Esophagus muscularis mucosa (tissue), 4 donors: ENCODE measurements at places on chromosomes 5 and 9. TPM values are rescaled to one million over a fixed set of nuclear protein-coding genes. Genes with fewer than 3 reads are reported as not detected.

DNA sequence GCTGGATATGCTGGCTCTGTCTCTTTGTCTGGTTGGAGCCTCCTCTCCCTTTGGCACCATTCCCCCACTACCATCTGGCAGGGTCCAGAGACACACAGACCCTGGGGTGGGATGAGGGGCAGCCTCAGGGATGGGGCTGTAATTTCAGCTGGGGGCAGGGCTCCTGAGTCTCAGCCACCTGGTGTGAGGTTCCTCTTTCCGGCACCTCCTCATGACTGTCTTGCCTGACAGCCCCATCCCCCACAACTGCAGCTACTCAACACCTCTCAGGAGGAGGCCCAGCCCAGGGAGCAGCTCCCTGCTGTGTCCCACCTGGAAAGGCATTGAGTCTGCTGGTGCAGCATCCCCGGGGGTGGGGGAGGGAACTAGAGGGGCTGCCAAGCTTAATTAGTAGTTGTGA lies 11.7 kb upstream of the RPS14 start:
- DNase-seq, result no peak
- no peaks in the 10 kb centered on the region for H3K36me3 ChIP-seq
- no peaks in the 10 kb centered on the region for H3K27me3 ChIP-seq
- no peak overlapping the region for H3K4me3 ChIP-seq
- no peak overlapping the region for H3K27ac ChIP-seq
- H3K4me1 ChIP-seq, result peaks cover 33% of the 10 kb centered on the region

- no peak overlapping the region for H3K4me3 ChIP-seq
- H3K27ac ChIP-seq, result no peak overlapping the region
- no peaks in the 10 kb centered on the region for H3K27me3 ChIP-seq
- no peak for DNase-seq
- no peaks in the 10 kb centered on the region for H3K4me1 ChIP-seq
- H3K36me3 ChIP-seq, result no peaks in the 10 kb centered on the region
Measured at GRCh38 chr5:96823900-96824380, 16.2 kb upstream of the ERAP1 start.

- H3K27ac ChIP-seq, result peak overlapping the region; percentile 42
- H3K4me1 ChIP-seq, result peaks cover 61% of the 10 kb centered on the region
- no peak for DNase-seq
- H3K36me3 ChIP-seq, result peaks cover 50% of the 10 kb centered on the region
Measured at GRCh38 chr5:172685091-172685490, 44.0 kb downstream of the NEURL1B start.

DNA sequence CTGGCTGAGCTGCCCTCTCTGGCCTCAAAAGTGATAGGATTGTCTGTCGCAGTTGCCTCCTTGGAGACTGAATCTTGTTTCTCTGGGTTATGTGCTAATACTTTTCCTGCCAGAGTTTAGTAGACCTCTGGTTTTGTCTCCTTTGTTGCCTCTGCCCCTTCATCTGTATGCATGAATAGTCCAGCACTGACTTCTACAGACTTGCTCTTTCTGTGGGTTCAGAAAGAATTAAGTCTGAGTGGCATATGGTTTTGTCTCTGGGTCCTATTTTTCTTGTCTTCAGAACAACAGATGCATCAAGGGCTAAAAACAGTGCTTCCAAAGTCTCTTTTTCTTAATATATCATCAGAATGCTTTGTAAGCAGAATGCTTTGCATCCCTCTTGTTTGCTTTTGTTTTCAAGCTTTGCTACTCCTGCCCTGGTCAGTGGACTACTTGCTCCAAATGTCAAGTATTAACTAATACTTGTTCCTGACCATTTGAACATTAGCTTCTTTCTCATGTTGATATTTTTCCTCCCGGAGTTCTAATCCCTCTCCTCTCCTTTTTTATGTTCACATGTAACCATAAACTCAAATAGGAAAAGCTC lies 131.7 kb downstream of the UNC13B start:
- H3K27ac ChIP-seq, result no peak overlapping the region
- DNase-seq, result no peak
- H3K27me3 ChIP-seq, result no peaks in the 10 kb centered on the region
- no peaks in the 10 kb centered on the region for H3K4me1 ChIP-seq

GRCh38 chr9:107945961-107946360 lies 456.4 kb upstream of the KLF4 start:
- no peaks in the 10 kb centered on the region for H3K27me3 ChIP-seq
- no peaks in the 10 kb centered on the region for H3K36me3 ChIP-seq
- no peak for DNase-seq
- no peak overlapping the region for H3K4me3 ChIP-seq
- no peaks in the 10 kb centered on the region for H3K4me1 ChIP-seq

- peak overlapping the region; percentile 80 for H3K27ac ChIP-seq
- no peaks in the 10 kb centered on the region for H3K27me3 ChIP-seq
- H3K36me3 ChIP-seq, result peaks cover 6% of the 10 kb centered on the region
- DNase-seq, result no peak
- peaks cover 21% of the 10 kb centered on the region for H3K4me1 ChIP-seq
- no peak overlapping the region for H3K4me3 ChIP-seq
Measured at GRCh38 chr9:36163049-36163785, 6.0 kb upstream of the CCIN start.

DNA sequence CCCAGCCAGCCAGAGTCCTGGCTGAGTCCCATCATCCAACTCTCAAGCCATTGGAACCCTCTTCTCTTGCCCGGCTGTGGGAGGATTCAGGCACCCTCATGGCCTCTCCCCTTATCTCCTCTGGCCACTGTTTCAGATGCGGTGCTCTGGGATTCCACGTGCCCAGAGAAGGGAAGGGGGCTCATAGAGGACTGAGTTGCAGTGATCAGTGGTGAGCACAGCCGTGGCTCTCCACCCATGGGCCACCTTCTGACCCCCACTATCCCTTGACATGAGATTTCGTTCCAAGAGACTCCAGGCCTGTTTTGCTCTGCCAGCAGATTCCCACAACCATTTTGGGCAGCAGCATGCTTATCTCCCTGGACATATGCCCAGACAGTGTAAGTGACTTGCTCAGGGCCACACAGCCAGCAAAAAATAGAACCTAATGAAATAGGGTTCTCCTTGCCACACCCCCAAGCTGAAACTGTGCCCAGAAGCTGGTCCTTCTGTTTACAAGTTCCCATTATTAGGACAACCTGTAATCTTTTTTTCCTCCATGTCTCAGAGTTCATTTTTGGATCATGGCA lies 2.7 kb downstream of the GPX3 start:
- H3K27ac ChIP-seq, result peak overlapping the region; percentile 85
- peak overlapping the region; percentile 72 for H3K4me3 ChIP-seq
- no peak for DNase-seq
- H3K27me3 ChIP-seq, result no peaks in the 10 kb centered on the region
- H3K36me3 ChIP-seq, result peaks cover 30% of the 10 kb centered on the region

DNA sequence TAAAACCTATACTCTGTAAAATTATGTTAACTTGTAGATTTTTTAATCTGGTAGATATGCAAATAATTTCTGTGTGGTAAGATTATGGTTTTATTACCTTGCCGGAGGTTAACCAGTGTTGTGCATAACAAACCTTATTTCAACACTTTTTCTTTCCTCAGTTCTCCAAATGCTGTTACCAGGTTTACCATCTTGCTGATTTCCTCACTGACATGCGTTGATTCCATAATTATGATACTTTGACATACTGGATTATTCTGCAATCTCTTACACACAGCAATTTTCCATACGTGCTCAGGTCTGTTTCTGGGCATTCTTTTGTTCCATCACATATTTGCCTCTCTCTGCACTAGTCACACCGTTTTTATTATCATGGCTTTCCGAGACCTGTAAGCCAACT lies 77.6 kb downstream of the TTC39B start:
- H3K27me3 ChIP-seq, result no peaks in the 10 kb centered on the region
- H3K27ac ChIP-seq, result no peak overlapping the region
- H3K4me3 ChIP-seq, result no peak overlapping the region
- no peak for DNase-seq
- H3K4me1 ChIP-seq, result no peaks in the 10 kb centered on the region

- peak overlapping the region; percentile 90 for H3K27ac ChIP-seq
- no peak for DNase-seq
- H3K27me3 ChIP-seq, result peaks cover 4% of the 10 kb centered on the region
- H3K4me3 ChIP-seq, result peak overlapping the region; percentile 71
- H3K4me1 ChIP-seq, result peaks cover 68% of the 10 kb centered on the region
Measured at GRCh38 chr5:93579692-93580062, 1.3 kb downstream of the NR2F1-AS1 start.

GRCh38 chr9:131818089-131818488 lies 78.2 kb upstream of the RAPGEF1 start:
- no peak overlapping the region for H3K4me3 ChIP-seq
- no peak overlapping the region for H3K27ac ChIP-seq
- H3K36me3 ChIP-seq, result no peaks in the 10 kb centered on the region
- H3K27me3 ChIP-seq, result peaks cover 47% of the 10 kb centered on the region
- H3K4me1 ChIP-seq, result no peaks in the 10 kb centered on the region

- no peak for DNase-seq
- no peaks in the 10 kb centered on the region for H3K27me3 ChIP-seq
- no peak overlapping the region for H3K27ac ChIP-seq
Measured at GRCh38 chr5:176870110-176870591, 29.0 kb downstream of the HK3 start.

GRCh38 chr5:61766141-61766540 lies 434.1 kb downstream of the ZSWIM6 start:
- no peak overlapping the region for H3K4me3 ChIP-seq
- H3K4me1 ChIP-seq, result no peaks in the 10 kb centered on the region
- H3K36me3 ChIP-seq, result no peaks in the 10 kb centered on the region
- no peak overlapping the region for H3K27ac ChIP-seq
- no peak for DNase-seq
- no peaks in the 10 kb centered on the region for H3K27me3 ChIP-seq

DNA sequence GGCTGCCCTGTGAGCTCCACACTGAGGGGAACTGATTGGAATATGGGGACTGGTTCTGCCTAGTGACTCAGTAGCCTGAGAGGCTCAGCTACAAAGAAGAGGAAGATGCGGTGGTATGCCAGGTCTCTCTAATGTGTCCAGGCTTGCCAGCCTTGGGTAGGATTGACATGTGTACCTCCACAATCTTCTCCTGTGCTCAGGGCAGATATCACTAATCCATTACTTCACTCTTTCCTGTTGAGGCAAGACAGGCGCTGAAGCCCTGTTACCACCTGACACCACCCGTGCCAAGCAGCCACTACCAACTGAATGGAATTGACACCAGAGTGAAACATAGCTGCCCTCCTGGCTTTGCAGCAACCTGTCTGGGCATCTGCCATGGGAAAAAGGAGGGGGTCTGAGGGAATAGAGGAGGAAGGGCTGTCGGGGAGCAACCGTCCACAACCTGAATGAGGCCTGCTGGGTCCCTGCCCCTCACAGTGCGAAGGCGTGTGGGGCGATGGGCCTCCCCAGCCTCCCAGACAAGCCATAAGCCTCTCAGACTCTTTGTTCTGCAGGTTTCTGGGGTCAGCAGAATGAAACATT lies 114.7 kb upstream of the CXCL14 start:
- H3K27me3 ChIP-seq, result no peaks in the 10 kb centered on the region
- H3K27ac ChIP-seq, result no peak overlapping the region
- DNase-seq, result peak; percentile 85
- H3K36me3 ChIP-seq, result no peaks in the 10 kb centered on the region

DNA sequence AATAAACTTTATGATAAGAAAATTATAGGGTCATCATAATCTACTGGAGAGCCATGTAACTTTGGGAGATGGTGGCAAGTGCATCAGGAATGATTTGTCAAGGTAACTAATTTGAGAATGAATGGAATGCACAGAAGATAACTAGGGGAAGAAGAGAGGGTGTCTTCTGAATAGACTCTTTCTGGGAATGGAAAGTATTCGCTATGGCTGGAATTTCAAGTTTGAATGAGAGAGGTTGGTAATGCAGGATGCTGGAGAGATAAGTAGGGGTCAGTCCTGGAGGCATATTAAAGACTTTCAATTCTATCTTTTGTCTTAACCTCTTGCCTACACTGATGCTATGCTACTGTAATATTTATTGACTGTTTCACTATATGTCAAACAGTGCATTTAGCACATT lies 714.2 kb downstream of the CETN3 start:
- no peaks in the 10 kb centered on the region for H3K27me3 ChIP-seq
- H3K36me3 ChIP-seq, result no peaks in the 10 kb centered on the region
- no peak for DNase-seq
- no peaks in the 10 kb centered on the region for H3K4me1 ChIP-seq
- no peak overlapping the region for H3K4me3 ChIP-seq

DNA sequence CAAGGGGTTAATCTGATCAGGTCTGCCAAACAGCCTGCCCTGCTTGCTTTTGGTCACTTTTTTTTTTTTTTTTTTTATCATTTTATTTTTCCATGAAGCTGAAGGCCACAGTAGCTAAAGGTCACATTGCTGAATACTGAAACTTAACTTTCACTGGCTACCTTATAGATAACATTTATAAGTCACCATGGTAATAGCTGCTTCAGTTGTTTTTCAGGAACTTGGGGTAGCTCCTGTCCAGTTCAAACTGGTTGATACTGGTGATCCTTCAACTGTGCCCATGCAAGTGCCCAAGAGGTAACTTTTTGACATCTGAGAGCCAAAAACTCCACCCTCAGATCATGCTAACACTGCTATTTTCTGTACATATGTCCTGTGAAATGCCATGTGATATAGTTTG lies 68.3 kb upstream of the RGS7BP start:
- H3K4me3 ChIP-seq, result no peak overlapping the region
- no peaks in the 10 kb centered on the region for H3K27me3 ChIP-seq
- H3K4me1 ChIP-seq, result no peaks in the 10 kb centered on the region
- no peak for DNase-seq
- no peaks in the 10 kb centered on the region for H3K36me3 ChIP-seq
- no peak overlapping the region for H3K27ac ChIP-seq

Gene PAEP
- total RNA-seq, result not detected

Gene ZNF879
- total RNA-seq, result 4.5 TPM

Gene FRMPD1
- total RNA-seq, result 0.45 TPM

Gene IL9
- not detected for total RNA-seq

Gene CCDC192
- total RNA-seq, result 1.1 TPM

Gene WWC1
- total RNA-seq, result 3.5 TPM

Gene DDX4
- total RNA-seq, result not detected

Gene SPATA9
- not detected for total RNA-seq
